ENCODE measurements at places on chromosomes 7 and 10.

- DNase-seq: no peak
Measured at GRCh38 chr10:118723466-118723865, 31.3 kb downstream of the CACUL1 start.

GRCh38 chr7:966291-967069, 8.9 kb downstream of the COX19 start:
- no peak for DNase-seq

- no peak for DNase-seq
Measured at GRCh38 chr10:33365871-33366411, 31.5 kb upstream of the NRP1 start.

GRCh38 chr7:50552921-50553320, 12.3 kb downstream of the DDC start:
- DNase-seq: no peak

GRCh38 chr10:5862360-5862961, 27.2 kb downstream of the ANKRD16 start:
- no peak for DNase-seq

DNA sequence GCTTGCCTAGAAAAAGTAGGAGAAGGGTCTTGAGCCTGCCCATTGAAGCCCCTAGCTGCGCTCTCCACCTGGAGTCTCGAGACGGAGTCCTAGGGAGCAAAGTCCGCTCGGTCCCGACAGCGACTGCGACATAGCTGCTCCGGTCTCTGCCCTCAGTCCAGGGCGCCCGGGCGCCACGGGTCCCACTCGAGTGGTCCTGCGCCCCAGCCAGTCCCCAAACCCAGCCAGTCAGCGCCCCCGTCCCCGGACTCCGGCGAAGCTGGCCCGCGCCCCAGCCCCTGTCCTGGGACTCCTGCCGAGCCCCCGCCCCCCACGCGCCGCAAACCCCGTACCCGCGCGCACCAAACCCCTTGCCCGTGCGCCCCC, 490 bp downstream of the TNS3 start:
- no peak for DNase-seq

- no peak for DNase-seq
Measured at GRCh38 chr10:125151553-125152449, 8.6 kb downstream of the CTBP2 start.

DNA sequence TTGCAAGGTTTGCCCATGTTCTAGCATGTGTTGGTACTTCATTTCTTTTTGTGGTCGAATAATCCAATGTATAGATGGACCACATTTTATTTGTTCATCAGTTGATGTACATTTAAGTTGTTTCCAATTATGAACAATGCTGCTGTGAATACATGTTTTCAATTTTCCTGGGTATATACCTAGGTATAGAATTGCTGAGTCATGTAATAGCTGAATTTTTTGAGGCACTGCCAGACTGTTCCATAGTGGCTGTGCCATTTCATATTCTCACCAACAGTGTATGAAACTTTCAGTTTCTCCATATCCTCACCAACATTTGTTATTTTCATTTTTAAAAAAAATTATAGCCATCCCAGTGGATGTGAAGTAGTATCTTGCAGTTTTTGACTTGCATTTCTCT, 90.5 kb downstream of the EZH2 start:
- DNase-seq: no peak

DNA sequence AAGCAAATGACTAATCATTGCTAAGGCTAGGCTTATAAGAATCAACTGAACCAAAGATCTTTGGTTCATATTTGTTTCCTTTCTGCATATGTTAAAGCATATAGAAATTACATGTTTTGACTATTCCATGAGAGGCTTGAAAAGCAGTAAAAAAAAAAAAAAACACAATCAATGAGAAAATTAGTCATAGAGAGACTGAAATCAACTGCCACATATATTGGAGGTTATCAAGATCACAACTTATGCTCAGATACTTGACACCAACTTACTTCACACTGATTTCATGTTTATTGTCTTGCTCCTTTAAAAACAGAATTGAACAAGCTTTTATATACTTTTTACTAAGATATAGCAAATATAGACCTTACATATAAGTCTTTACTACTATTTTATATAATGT, 161.3 kb downstream of the TPK1 start:
- no peak for DNase-seq

Measured in T-helper 9 cell (primary cell).